ENCODE measurements at places on chromosomes 2 and 18.

- DNase-seq, result no peak
These were observed 20.7 kb downstream of the INPP5D start for GRCh38 chr2:233080836-233081229.

GRCh38 chr2:174333017-174333371 lies 1.8 kb upstream of the SP9 start:
- no peak for DNase-seq

DNA sequence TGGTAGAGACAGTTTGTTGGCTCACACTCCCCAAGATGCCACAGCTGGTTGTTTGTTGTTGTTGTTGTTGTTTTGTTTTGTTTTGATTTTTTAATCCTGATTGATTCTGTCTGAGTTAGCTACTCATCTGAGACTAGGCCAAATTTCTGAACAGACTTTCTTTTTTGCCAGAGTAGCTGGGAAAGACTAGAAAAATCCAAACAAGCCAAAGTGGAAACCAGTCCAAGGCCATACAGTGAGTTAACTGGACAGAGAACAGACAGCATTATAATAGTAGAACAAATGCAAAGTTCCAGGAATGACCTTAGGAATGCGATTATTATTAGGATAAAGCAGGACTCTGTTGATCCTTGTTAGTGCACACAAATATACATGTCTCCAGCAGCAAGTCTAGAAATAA lies 43.8 kb upstream of the CYP26B1 start:
- no peak for DNase-seq

DNA sequence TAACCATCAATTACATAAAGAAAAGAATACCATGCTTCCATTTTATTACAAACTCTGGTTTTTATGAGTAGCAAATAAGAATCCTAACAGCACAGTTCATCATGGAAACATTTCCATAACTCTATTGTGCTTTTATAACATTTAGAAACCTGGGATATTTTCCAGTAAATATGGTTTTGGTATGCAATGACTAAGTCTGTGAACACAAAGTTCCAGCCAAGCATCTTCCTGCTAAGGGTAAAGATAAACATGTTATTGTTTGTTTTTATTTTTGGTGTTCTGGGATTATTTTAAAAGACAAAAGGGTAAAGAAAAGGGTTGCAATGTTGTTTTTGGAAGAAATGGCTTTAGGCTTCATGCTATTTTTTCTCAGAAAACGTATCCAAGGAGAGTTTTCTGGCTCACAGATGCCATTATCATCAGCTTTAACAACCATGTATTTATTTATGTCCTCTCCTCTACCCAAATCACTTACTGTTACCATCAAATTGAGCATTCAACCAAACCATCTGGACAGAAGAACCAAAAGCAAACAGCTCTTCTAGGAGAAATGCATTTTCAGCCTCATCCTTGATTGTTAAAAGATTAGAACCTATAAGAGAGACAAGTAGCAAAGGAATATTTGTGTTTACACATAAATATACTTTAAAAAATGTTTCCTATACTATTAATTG lies 116.0 kb downstream of the PLA2R1 start:
- no peak for DNase-seq

DNA sequence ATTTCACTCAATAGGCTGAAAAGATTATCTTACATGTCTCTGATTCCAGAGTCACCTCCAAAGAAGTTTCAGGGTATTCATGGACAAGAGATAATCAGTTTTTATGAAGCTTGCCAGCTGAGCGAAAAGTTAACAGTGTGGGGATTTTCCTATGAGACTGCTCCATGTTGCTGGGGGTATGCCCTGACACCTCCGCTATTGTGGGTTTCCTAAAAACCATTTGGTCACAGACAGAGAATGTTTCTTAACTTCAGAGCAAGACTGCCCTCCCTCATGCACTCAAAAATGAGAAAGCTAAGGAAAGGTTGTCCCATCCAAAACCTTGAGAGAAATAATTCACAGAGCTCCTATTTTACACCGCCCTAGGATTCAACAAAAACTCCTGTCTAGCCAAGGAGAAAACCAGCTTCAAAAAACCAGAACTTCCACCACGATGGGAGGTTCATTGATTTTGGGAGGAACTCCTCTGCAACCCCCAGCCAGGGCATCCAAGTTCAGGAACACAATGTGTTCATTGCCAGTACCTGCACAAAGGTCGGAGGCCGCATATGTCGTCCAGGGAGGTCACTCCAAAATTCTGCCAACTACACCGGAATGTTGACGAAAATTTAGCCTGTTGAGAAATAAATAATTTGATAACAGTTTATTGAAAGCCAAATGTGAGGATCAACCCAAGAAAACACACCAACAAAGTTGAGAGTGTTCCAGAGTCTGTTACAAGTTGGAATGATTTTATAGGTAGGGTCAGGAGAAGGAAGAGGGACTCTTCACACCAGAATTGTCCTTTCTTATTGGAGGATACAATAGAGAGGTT lies 104.3 kb downstream of the SP100 start:
- no peak for DNase-seq

GRCh38 chr2:233063269-233063975 lies 3.3 kb downstream of the INPP5D start:
- DNase-seq, result no peak

- no peak for DNase-seq
These were observed 31.6 kb downstream of the KCNK3 start for GRCh38 chr2:26723991-26724750.

DNA sequence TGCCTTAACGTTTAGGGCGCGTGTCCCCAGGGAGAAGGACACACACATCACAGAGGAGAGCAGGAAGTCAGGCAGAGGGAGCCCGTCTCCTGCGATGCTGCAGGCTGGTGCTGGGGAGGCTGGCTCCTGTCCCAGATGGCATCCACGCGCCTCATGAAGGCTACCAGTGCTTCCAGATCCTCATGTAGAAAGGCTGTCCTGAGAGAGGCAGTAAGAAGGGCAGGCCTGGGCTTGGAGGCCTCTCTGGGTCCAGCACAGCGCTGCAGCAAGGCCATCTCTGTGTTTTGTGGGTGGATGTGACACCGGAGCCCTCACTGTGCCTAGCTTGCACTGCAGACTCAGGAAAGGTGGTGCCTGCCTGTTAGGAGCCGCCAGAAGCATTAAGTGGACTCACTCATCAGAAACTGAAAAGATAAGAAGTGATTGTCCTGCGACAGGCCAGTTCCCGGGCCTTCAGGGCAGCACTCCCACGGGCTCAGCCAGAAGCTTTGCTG lies 62.7 kb downstream of the FAM168B start:
- no peak for DNase-seq

- DNase-seq, result no peak
These were observed 97.5 kb downstream of the GLI2 start for GRCh38 chr2:120833127-120833675.

DNA sequence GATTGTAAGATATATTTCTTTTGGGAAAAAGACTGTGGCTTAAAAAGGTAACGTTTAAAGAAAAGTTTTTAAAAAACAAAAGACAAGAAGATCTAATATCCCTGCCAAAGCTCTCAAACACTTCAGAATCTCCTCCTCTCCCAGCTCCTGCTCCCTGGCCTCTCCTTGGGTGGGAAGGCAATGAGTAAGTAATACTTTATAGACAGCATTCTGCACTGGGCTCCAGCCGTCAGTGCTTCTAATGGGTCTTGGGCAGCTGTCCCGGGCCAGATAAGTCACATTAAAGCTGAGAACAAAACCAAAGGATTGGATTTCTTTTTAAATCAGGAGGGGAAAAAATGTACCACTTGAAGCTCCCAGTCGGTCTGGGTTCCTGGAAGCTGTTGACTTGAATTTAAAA lies 133.7 kb downstream of the ALPK2 start:
- no peak for DNase-seq

DNA sequence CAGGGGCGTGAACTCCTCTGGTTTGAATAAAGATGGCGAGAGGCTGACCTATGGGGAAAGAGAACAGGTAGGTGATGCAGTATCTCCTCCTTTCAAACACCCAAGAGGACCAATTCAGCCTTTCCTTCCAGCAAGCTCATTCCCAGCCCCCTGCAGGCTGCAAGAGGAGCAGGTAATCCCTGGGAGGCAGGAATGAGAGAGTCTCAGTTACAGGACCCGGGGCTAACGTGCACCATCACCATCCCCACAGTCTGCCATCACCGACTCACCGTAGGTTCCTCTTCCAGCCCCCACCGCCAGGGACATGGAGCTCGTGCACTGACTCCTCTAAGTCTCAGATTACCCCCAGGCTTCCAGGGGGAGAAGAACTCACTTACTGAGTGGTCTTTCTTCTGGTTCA lies 26.7 kb downstream of the XDH start:
- DNase-seq, result no peak

DNA sequence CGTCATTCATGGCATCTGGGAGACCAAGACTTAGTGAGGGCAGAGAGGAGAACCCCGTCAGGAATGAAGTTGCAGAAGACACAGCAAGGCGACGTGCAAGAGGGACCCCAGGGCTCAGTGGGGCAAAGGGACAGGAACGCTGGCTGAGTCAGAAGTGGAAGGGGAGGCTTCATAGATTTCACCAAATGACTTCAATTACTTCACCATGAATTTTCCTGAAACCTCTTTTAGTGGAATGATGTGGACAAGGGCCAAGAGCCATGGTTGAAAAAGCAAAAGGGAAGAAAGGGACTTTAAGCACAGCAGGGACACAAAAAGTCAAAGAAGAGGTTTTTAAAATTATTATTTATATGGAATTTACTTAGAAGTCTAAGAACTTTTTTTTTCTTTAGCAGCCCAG lies 141.6 kb upstream of the PID1 start:
- DNase-seq, result no peak

GRCh38 chr2:221423210-221423804 lies 148.8 kb downstream of the EPHA4 start:
- no peak for DNase-seq

DNA sequence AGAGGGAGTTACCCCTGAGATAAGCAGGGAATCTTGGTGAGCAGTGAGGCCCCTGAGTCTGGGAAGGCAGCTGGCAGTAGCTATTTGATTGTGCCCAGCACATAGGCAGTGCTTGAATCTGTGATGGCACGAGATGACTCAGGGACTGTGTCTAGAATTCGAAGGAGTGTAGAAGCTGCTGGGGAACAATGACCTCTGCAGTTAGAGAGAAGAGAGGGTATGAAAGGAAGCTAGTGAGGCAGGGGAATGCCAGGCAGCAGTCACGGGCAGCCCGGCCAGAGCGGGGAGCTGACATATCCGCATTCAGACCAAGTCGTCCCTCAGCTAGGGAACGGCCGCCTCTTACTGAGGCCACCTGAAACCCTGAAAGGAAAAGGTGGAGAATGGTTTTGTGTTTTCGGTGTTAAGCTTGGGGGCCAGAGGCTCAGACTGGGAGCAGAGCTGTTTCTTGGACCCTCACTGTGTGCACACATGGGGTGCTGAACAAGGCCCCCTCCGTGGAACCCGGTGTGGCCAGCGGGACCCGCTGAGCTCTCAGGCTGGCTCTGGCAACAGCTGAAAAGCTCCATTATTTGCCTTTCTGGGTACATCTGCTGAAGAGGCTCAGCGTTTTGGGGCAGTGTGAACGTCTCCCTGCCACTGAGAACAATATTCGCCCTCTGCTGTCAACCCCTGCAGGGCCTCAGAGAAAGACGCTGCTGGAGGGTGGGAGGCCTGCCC lies 32.9 kb downstream of the ARHGEF4 start:
- no peak for DNase-seq

Measured in activated T-cell treated with anti-CD3 and anti-CD28 coated beads for 24 hours (primary cell).